Activated T-cell treated with anti-CD3 and anti-CD28 coated beads, Interleukin-2, amount 50 U/mL, for 48 hours (primary cell): ENCODE measurements at places on chromosomes 7 and 10.

DNA sequence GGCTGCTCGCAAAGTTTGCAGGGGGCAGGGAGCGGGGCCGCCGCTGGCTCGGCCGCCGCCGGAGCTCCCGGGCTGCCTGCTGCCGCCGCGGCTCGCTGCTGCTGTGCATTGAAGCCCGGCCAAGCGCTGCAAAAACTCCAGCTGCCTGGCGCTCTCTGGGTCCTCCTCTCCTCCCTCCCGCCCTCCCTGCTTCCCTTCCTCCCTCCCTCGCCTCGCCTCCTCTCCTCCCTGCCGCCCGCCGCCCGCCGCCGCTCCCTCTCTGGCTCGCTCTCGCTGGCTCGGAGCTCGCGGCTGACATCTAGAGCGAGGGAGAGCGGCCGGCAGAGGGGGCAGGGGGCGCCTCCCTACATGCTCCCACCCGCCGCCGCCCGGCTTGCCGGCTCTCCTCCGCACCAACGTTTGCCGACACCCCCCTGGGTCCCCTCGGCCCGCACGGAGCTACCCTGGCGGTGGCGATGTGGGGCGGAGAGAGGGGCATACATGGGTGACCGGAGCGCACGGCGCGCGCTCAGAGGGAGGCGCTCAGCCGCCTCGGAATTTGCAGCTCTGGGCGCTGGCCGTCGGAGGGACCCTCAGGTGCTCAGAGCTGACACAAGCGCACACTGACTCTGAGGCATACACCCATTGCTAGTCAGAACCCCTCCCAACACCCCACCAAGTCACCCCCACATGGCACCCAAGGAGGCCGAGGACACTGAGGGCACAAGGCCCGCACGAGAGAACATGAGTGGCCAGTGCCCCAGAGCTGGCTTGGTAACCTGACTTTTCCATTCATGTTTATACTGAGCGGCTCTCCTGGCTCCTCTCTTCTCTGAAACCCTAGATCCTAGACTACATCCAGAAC is 1.2 kb upstream of the PLXNA4 start:
- DNase-seq, result no peak

- no peak for DNase-seq
These were observed 33.5 kb downstream of the PROSER2 start for GRCh38 chr10:11856678-11857077.

DNA sequence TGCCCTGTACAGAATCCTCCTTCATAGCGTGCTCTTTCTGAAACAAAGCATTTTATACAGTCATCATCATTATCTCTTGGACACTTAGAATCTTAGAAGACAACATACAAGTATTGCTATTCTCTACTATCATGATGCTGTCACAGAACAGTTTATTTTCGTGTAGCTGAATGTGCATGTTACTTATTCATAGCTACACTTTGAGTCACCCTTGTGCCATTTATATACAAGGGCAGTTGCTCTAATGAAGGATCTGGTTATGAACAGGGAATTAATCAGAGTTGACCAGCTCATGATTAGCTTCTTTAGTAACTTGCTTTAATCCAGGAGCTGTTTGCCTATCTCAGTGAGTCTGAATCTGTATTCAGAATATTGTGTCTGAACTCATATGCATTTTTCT is 11.2 kb downstream of the CASP2 start:
- no peak for DNase-seq

- no peak for DNase-seq
These were observed 296.5 kb downstream of the SORCS3 start for GRCh38 chr10:104937567-104937966.

GRCh38 chr10:100717166-100717565 is 28.2 kb upstream of the PAX2 start:
- DNase-seq, result no peak

- DNase-seq, result no peak
These were observed 585.8 kb downstream of the LRMDA start for GRCh38 chr10:76017026-76017732.

DNA sequence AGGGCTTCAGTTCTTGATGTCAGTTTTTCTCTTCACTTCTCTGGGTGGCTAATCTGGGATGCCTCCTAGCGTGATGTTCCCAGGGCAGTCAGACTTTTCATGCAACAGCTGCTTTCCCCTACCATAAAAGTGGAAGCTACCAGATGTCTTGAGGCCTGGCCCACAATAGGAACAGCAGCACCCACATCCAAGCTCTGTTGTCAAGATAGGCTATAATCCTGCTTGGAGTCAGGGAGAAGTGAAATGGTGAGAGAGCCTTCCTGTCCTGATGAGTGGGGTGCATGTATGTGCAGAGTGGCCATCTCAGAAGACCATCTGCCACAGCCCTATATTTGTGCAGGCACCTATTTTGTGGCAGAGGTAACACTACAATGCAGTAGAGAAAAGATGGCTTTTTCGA is 108.0 kb downstream of the HTR5A start:
- no peak for DNase-seq

- no peak for DNase-seq
These were observed 36.9 kb downstream of the PIK3CG start for GRCh38 chr7:106901828-106902441.
